ENCODE measurements at places on chromosomes 7 and 10. TPM values are rescaled to one million over a fixed set of nuclear protein-coding genes. Genes with fewer than 3 reads are reported as not detected.

Gene NCF1
- not detected for total RNA-seq

- H3K27ac ChIP-seq = peak overlapping the region; percentile 94
- peaks cover 2% of the 10 kb centered on the region for H3K36me3 ChIP-seq
- H3K27me3 ChIP-seq = no peaks in the 10 kb centered on the region
- no peak for DNase-seq
- H3K4me3 ChIP-seq = peak overlapping the region; percentile 74
- peaks cover 90% of the 10 kb centered on the region for H3K4me1 ChIP-seq
These were observed 90.5 kb downstream of the RNF216 start for GRCh38 chr7:5690931-5691473.

Gene SAP25
- not detected for total RNA-seq

Gene NUTM2E
- 0.52 TPM for total RNA-seq

Gene OPN1SW
- not detected for total RNA-seq

Gene ACSM6
- not detected for total RNA-seq

Gene DNAJC30
- total RNA-seq = 10.2 TPM

DNA sequence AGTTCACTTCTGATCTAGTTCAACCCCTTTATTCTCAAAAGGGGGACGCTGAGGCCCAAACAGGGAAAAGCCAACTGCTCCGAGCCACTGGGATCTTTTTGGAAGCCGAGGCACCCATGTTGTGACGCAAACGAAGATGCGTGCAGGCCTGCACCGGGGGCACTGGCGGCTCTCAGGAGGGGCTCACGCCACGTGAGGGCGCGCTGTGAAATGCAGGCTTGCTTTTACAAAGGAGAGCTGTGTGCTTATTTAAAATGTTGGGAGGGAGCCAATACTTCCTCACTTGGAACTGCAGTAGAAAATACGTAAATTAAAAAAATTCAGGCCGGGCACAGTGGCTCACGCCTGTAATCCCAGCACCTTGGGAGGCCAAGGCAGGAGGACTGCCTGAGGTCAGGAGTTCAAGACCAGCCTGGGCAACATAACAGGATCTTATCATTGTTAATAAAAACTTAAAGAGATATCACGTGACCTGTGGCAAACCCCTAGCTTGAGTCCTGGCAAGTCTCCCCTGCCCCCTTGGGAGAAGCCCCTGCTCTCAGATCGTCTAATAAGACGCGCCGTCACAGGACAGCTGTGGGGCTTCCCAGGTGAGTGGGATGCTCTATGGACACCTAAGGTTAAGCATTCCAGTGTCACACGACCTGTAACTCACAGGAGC lies 16.3 kb downstream of the BRI3 start:
- H3K4me1 ChIP-seq = peaks cover 5% of the 10 kb centered on the region
- peaks cover 12% of the 10 kb centered on the region for H3K36me3 ChIP-seq
- H3K4me3 ChIP-seq = no peak overlapping the region
- H3K27me3 ChIP-seq = no peaks in the 10 kb centered on the region

DNA sequence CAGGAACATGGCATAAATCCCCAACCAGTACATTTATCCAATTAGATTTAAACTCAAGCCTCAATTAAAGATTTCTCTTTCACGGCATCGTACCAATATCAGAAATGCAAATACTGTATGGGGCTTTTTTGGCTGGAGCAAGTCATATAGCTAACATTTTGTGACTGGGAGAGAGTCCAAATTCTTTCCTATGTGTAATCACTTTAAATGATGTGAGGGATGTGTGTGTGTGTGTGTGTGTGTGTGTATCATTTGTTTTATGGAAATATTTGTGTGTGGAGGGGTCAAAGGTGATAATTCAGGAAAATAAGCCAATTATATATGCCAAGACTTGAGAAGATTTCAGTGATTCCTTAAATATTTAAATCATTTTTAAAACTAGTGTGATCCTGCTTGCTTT lies 196.6 kb downstream of the TRIL start:
- H3K27ac ChIP-seq = no peak overlapping the region
- H3K27me3 ChIP-seq = no peaks in the 10 kb centered on the region
- H3K4me3 ChIP-seq = no peak overlapping the region
- DNase-seq = no peak
- H3K36me3 ChIP-seq = no peaks in the 10 kb centered on the region
- no peaks in the 10 kb centered on the region for H3K4me1 ChIP-seq

Gene PTN
- 2.3 TPM for total RNA-seq

- peaks cover 32% of the 10 kb centered on the region for H3K4me1 ChIP-seq
- no peaks in the 10 kb centered on the region for H3K27me3 ChIP-seq
- no peak for DNase-seq
- H3K4me3 ChIP-seq = no peak overlapping the region
These were observed 623.6 kb upstream of the FZD8 start for GRCh38 chr10:36265741-36266140.

DNA sequence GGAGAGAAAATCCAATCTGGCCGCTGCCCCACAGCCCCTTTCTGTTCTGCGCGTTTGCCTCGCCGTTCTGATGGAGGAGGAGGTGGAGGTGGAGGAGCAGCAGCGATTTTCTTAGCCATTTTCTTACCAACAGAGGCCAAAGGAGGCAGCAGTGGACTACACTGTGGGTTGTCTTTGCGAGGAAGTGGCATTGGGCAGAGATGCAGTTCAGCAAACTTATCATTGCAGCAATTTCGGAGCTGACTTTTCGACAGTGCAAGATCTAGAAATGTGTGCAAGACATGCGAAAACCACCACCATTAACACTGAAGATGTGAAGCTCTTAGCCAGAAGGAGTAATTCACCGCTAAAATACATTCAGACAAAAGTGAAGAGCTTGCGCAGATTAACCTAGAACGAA lies 1.9 kb upstream of the ARL4A start:
- H3K4me3 ChIP-seq = peak overlapping the region; percentile 59
- DNase-seq = no peak
- H3K4me1 ChIP-seq = peaks cover 33% of the 10 kb centered on the region
- peak overlapping the region; percentile 49 for H3K27ac ChIP-seq

DNA sequence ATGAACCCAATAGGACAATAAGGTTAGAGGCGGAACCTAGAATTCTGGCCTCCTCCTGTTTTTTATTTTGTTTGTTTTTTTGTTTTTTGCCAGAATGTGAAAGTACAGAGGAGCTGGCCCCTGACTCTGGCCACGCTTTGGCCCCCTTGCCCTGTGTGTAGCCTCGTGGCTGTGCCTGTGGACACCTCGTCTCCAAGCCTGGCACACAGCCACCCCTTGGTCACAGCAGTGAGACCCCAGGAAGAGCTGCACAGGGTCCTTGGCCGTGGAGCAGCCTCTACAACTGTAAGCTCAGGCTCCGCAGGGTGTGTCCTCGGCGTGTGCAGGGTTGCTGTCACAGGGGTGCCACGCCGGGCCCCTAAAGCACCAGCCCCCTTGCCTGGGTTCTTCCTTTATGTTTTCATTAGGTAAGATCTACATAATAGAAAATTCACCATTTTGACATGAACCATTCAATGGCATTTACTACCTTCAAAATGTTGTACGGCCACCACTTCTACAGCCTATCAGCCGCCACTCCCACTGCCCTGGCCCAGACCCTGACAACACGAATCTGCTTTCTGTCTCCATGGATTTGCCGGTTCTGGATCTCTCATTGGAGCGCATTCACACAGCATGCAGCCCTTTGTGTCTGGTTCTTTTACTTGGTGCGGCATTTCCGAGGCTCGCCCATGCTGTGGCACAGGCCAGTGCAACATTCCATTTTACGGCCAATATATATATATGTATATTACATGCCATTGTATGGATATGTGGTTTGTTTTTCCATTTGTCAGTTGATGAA lies 51.0 kb downstream of the AMZ1 start:
- H3K4me3 ChIP-seq = no peak overlapping the region
- peaks cover 6% of the 10 kb centered on the region for H3K36me3 ChIP-seq
- no peak overlapping the region for H3K27ac ChIP-seq
- H3K27me3 ChIP-seq = no peaks in the 10 kb centered on the region
- peak; percentile 87 for DNase-seq
- peaks cover 10% of the 10 kb centered on the region for H3K4me1 ChIP-seq

Gene ASB4
- not detected for total RNA-seq

Gene MAD1L1
- 23.8 TPM for total RNA-seq

Gene ANKRD2
- 0.60 TPM for total RNA-seq

GRCh38 chr7:51103718-51104117 lies 212.9 kb downstream of the COBL start:
- no peak overlapping the region for H3K4me3 ChIP-seq
- no peaks in the 10 kb centered on the region for H3K36me3 ChIP-seq
- no peak for DNase-seq
- peaks cover 5% of the 10 kb centered on the region for H3K27me3 ChIP-seq

DNA sequence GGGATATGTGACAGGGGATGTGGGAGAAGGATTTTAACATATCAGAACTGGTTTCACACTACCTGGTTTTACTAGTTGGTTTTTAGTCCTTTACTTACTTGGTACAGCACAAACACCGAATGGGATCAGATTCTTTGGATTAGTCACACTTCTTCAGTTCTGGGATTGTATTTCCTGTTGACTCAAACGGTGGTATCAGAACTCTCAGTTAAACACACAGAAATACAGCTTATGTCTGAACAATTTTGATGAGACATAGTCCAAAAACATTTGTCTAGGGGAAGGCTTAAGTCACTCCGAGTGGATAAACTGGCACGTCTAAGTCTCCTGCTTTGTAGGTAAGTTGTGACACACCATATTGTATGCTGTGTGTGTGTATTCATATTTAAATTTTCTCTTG lies 480.5 kb downstream of the PHTF2 start:
- H3K4me1 ChIP-seq = peaks cover 10% of the 10 kb centered on the region
- H3K27ac ChIP-seq = peak overlapping the region; percentile 71
- no peak overlapping the region for H3K4me3 ChIP-seq
- no peaks in the 10 kb centered on the region for H3K27me3 ChIP-seq
- DNase-seq = no peak

Gene CNTNAP2
- 1.2 TPM for total RNA-seq

Gene RPP30
- total RNA-seq = 30.8 TPM

Gene CCDC136
- 7.6 TPM for total RNA-seq

GRCh38 chr10:34599026-34599795 lies 215.9 kb downstream of the PARD3 start:
- H3K4me1 ChIP-seq = peaks cover 18% of the 10 kb centered on the region
- H3K4me3 ChIP-seq = peak overlapping the region; percentile 44
- no peaks in the 10 kb centered on the region for H3K36me3 ChIP-seq
- no peak for DNase-seq
- no peaks in the 10 kb centered on the region for H3K27me3 ChIP-seq

DNA sequence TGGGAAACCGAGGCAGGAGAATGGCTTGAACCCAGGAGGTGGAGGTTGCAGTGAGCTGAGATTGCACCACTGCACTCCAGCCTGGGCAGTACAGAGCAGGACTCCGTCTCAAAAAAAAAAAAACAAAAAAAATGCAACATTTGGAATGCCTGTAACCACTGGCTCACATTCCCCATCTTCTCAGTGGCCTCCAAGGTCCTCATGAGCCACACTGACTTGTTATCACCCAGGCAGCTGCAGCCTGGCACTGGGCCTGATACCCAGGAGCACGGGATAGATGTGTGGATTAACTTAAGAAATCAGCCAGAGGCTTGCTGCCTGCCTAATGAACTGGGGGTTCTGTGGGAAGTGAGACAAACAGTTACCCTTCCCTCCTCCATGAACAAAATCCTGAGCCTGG lies 23.0 kb downstream of the JCAD start:
- no peaks in the 10 kb centered on the region for H3K4me1 ChIP-seq
- H3K4me3 ChIP-seq = no peak overlapping the region
- H3K36me3 ChIP-seq = peaks cover 14% of the 10 kb centered on the region
- no peak for DNase-seq
- no peak overlapping the region for H3K27ac ChIP-seq

DNA sequence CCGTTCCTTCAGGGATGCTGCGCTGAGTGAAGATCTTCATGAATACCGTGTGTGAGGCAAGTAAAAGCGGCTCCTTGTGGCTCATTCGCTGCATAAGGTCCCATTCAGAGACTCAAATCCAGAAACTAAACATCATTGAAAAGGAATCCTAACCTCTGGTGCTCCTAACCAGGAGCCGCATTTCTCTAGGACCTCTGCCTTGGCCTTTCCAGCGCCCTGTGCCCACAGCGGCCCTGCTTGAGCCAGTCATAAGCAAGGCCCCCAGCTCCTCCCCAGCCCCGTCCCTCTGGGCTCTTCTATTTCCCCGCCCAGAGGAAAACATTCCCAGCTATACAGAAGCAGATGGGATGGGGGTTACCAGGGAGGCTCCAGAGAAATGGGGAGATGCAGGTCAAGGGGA lies 42.6 kb upstream of the INSIG1 start:
- no peaks in the 10 kb centered on the region for H3K36me3 ChIP-seq
- no peak overlapping the region for H3K4me3 ChIP-seq
- peaks cover 26% of the 10 kb centered on the region for H3K4me1 ChIP-seq
- no peak for DNase-seq
- no peak overlapping the region for H3K27ac ChIP-seq

- H3K36me3 ChIP-seq = peaks cover 4% of the 10 kb centered on the region
- H3K27me3 ChIP-seq = peaks cover 23% of the 10 kb centered on the region
- DNase-seq = no peak
- H3K4me1 ChIP-seq = peaks cover 5% of the 10 kb centered on the region
- H3K4me3 ChIP-seq = no peak overlapping the region
- H3K27ac ChIP-seq = no peak overlapping the region
These were observed 4.5 kb downstream of the CAMK2B start for GRCh38 chr7:44320794-44321371.

Gene GRM8
- not detected for total RNA-seq

DNA sequence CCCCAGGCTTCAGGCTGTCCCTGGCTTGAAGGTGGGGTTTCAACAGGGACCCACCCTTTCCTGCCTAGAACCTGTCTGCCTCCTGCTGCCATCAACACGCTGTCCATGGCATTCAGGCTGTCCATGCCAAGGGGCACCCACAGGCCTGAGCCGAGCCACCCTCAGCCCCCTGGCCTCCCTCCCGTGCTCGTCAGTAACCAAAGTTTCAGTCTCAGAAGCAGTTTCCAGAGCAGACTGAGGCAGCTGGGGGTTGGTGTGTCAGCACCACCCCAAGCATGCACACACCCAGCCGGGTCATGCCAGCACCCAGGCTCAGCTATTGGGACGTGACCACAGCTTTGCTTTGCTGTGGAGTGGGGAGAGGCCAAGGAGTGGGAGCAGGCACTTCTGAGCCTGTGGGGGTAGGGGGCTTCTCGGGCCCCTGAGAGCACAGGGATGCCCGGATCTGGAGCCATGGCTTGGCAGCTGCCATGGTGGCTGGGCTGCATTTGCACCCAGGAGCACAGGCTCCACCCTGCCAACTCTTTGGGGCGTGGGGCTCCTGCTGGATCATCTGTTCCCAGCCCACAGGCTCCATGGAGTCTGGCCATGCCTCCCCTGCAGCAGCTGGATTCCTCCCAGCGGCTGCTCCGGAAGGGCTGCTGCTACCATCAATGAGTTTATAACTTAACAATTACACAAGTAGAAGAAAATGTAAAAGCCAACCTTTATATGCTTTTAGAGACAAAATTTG lies 314.5 kb upstream of the SEMA3C start:
- H3K36me3 ChIP-seq = no peaks in the 10 kb centered on the region
- no peaks in the 10 kb centered on the region for H3K4me1 ChIP-seq
- no peak overlapping the region for H3K4me3 ChIP-seq
- no peak for DNase-seq

DNA sequence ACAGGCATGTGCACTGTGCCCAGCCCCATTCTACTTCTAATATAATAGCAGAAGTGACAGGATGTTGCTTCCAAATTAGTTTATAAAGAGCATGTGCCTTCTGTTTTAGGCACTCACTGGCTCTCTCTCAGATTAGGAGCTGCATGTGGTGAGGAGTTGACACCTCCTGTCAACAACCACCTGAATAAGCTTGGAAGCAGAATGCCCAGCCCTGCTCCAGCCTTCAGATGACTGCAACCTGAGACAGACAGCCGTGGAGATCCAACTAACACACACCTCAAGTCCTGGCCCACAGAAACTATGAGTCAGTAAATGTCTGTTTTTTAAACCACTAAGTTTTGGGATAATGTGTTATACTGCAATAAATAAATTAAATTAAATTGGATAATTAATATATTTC lies 54.5 kb downstream of the PARD3 start:
- no peak overlapping the region for H3K27ac ChIP-seq
- no peaks in the 10 kb centered on the region for H3K36me3 ChIP-seq
- H3K4me3 ChIP-seq = no peak overlapping the region
- peaks cover 52% of the 10 kb centered on the region for H3K4me1 ChIP-seq

Gene MOGAT3
- total RNA-seq = not detected
